ENCODE measurements at places on chromosomes 1 and 21.

GRCh38 chr1:2433196-2433595 is 20.8 kb upstream of the PEX10 start:
- H3K4me3 ChIP-seq = no peak overlapping the region
- no peaks in the 10 kb centered on the region for H3K4me1 ChIP-seq
- no peaks in the 10 kb centered on the region for H3K36me3 ChIP-seq
- no peak for DNase-seq
- H3K27ac ChIP-seq = no peak overlapping the region

- no peak overlapping the region for H3K4me3 ChIP-seq
- H3K27me3 ChIP-seq = no peaks in the 10 kb centered on the region
- DNase-seq = no peak
- no peaks in the 10 kb centered on the region for H3K36me3 ChIP-seq
Measured at GRCh38 chr1:245996811-245997210, 510.3 kb downstream of the SMYD3 start.

- peak overlapping the region; percentile 93 for H3K27ac ChIP-seq
- peaks cover 40% of the 10 kb centered on the region for H3K4me1 ChIP-seq
- DNase-seq = no peak
- no peaks in the 10 kb centered on the region for H3K36me3 ChIP-seq
- H3K27me3 ChIP-seq = no peaks in the 10 kb centered on the region
Measured at GRCh38 chr1:16348414-16349182, 3.7 kb downstream of the FBXO42 start.

DNA sequence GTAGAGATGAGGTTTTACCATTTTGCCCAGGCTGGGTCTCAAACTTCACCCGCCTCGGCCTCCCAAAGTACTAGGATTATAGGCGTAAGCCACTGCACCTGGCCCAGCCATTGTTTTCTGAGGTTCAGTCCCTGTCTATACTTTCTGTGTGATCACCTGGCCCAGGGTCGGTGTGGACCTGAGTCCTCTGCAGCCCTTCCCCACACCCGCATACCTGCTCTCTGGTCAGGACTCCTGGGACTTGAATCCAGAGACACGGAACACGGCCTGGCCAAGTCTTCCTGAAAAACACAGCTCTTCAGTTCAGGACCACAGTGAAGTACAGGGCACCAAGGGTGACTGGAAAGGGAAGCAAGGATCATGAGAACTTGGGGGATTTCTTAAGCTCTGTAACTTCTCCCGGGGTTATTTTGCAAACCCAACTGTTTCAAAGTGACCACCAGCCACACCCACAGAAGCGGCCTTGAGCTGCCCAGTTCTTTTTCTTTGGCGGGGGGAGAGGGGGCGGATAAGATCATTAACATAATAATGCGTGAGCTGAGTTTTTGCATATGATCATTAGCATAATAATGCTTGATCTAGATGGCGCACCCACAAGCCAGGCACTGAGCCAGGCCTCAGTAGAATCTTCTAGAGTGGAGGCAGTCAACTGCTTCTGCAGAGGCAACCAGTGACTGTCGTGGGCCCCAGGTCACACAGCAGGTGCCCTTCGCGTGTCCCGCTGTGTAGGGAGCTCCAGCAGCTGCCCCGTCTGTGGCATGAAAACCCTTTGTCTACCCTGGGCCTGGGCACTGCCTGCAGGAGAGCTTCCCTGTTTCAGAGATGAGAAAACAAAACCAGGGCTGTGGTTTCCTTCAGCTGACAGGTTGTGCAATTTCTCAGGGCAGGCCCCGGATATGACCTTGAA is 1.7 kb upstream of the NADK start:
- peak overlapping the region; percentile 54 for H3K4me3 ChIP-seq
- no peaks in the 10 kb centered on the region for H3K27me3 ChIP-seq
- H3K4me1 ChIP-seq = peaks cover 58% of the 10 kb centered on the region
- peaks cover 2% of the 10 kb centered on the region for H3K36me3 ChIP-seq

- H3K4me3 ChIP-seq = no peak overlapping the region
- H3K4me1 ChIP-seq = no peaks in the 10 kb centered on the region
- H3K27ac ChIP-seq = no peak overlapping the region
- H3K27me3 ChIP-seq = peaks cover 19% of the 10 kb centered on the region
- H3K36me3 ChIP-seq = no peaks in the 10 kb centered on the region
- no peak for DNase-seq
Measured at GRCh38 chr1:37323486-37324377, 150.6 kb upstream of the ZC3H12A start.

DNA sequence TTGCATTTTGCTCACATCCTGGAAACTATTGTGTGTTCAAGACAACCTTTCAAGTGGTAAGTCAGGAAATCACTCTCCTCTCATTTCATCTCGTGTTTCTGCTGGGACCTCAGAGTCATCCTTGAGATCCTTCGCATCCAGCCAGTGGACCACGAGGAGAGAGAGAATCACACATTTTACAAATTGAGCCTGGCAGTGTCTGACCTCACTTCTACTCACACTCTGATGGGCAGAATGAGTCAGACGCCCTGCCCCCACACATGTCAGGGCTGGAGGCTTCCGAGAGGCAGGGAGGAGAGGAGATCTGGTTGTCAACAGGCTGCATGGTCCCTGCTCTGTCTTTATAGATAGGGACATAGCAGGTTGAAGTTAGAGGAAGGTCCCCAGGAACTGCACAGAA is 509.7 kb downstream of the AJAP1 start:
- no peak for DNase-seq
- H3K36me3 ChIP-seq = no peaks in the 10 kb centered on the region
- H3K27ac ChIP-seq = no peak overlapping the region
- H3K4me1 ChIP-seq = no peaks in the 10 kb centered on the region

GRCh38 chr1:151187205-151187604 is 2.8 kb downstream of the VPS72 start:
- no peak overlapping the region for H3K27ac ChIP-seq
- H3K27me3 ChIP-seq = no peaks in the 10 kb centered on the region
- no peak overlapping the region for H3K4me3 ChIP-seq

DNA sequence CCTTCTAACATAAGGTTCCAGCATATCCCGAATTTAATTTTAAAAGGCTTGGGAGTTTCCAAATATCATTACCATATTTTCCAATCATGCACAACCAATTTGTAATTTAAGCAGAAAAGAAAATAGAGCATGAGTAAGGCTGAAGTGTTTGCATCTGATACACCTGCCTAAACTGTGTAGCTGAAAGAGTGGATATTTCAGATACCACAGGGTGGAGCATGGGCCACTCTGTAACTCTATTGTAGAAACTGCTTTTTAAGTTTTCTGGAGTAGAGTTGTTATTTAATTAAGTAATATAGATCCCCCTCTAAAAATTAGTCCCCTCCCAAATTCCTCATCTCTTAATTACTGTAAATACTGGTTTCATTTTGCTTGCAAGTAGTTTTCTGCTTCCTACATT is 199.8 kb downstream of the USP25 start:
- peaks cover 17% of the 10 kb centered on the region for H3K4me1 ChIP-seq
- H3K27ac ChIP-seq = no peak overlapping the region
- peaks cover 2% of the 10 kb centered on the region for H3K36me3 ChIP-seq
- no peak for DNase-seq

GRCh38 chr1:246139745-246140182 is 367.3 kb downstream of the SMYD3 start:
- H3K27ac ChIP-seq = peak overlapping the region; percentile 61
- DNase-seq = no peak
- H3K4me1 ChIP-seq = peaks cover 29% of the 10 kb centered on the region
- H3K27me3 ChIP-seq = no peaks in the 10 kb centered on the region

GRCh38 chr1:179107706-179108629 is 26.1 kb downstream of the TOR3A start:
- H3K27ac ChIP-seq = no peak overlapping the region
- no peak for DNase-seq
- peaks cover 13% of the 10 kb centered on the region for H3K4me1 ChIP-seq
- H3K4me3 ChIP-seq = no peak overlapping the region

- no peaks in the 10 kb centered on the region for H3K36me3 ChIP-seq
- no peaks in the 10 kb centered on the region for H3K27me3 ChIP-seq
- peaks cover 2% of the 10 kb centered on the region for H3K4me1 ChIP-seq
- no peak for DNase-seq
- H3K4me3 ChIP-seq = no peak overlapping the region
Measured at GRCh38 chr1:72119491-72119890, 162.8 kb downstream of the NEGR1 start.

- no peaks in the 10 kb centered on the region for H3K36me3 ChIP-seq
- H3K4me3 ChIP-seq = peak overlapping the region; percentile 77
- H3K27me3 ChIP-seq = no peaks in the 10 kb centered on the region
- peak overlapping the region; percentile 90 for H3K27ac ChIP-seq
- DNase-seq = no peak
Measured at GRCh38 chr1:61742620-61743430, 545 bp downstream of the PATJ start.

DNA sequence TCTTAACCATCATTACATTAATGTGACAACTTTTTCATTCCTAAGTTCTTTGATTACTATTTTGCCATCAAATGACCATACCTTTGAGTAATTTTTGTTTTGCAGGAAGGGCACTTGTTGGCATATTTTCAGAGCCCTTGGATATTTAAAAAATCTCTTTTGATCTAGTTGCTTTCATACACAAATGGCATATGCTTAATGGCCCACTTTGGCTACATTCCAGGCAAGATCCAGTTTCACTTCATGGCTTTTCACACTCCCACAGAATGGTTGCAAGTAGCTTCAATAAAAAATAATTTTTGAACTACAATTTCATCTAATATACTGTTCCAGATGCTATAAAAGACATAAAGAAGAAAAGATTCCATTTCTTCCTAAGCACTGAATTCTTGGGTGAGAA is 18.1 kb downstream of the ADAM30 start:
- DNase-seq = no peak
- H3K4me1 ChIP-seq = peaks cover 11% of the 10 kb centered on the region
- H3K4me3 ChIP-seq = no peak overlapping the region
- no peaks in the 10 kb centered on the region for H3K36me3 ChIP-seq

GRCh38 chr21:28771790-28772501 is 220.7 kb downstream of the LTN1 start:
- H3K4me1 ChIP-seq = peaks cover 42% of the 10 kb centered on the region
- no peaks in the 10 kb centered on the region for H3K27me3 ChIP-seq
- no peaks in the 10 kb centered on the region for H3K36me3 ChIP-seq
- H3K4me3 ChIP-seq = peak overlapping the region; percentile 37

- H3K27me3 ChIP-seq = no peaks in the 10 kb centered on the region
- H3K36me3 ChIP-seq = no peaks in the 10 kb centered on the region
- peak overlapping the region; percentile 87 for H3K27ac ChIP-seq
- H3K4me3 ChIP-seq = peak overlapping the region; percentile 77
- no peak for DNase-seq
- H3K4me1 ChIP-seq = peaks cover 43% of the 10 kb centered on the region
Measured at GRCh38 chr1:149848340-149849110, 50.8 kb upstream of the BOLA1 start.

DNA sequence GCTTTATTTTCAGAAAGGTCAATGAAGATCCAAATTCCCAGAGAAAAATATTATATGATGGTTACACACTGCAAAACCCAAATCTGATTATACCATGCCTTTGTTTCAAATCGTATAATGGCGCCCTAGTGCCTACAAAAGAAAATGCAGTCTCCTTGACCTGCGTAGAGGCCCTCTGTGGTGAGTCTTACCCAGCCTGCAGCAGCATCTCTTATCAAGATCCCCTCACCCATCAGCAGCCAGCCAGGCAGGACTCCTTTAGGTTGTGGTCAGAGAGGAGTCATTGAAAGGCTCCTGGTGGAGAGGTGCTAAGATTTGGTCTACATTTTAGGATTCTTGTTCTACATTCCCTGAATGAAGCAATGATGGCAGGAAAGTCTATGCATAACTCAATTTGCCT is 23.7 kb upstream of the DAB1 start:
- H3K27me3 ChIP-seq = peaks cover 21% of the 10 kb centered on the region
- no peak for DNase-seq
- H3K4me3 ChIP-seq = no peak overlapping the region
- H3K4me1 ChIP-seq = no peaks in the 10 kb centered on the region

DNA sequence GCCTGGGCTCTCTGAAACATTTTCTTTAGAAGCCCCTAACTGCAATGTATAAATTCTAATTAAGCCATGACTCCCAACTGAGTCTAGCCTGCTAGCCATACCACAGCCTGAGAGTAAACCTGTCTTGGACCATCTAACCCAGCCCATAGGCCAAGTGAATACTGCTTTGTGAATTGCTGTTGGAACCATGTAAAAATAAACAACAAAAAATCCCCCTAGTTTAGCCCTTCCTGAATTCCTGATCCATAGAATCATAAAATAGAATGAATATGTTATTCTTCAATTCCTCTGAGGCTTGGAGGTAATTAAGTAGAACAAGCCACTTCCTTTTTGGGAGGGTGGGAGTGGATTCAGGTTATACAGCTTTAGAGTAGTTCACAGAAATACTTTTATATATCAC is 1496.4 kb downstream of the MRPL39 start:
- no peak for DNase-seq
- no peaks in the 10 kb centered on the region for H3K27me3 ChIP-seq
- H3K4me1 ChIP-seq = no peaks in the 10 kb centered on the region
- no peak overlapping the region for H3K27ac ChIP-seq
- H3K4me3 ChIP-seq = no peak overlapping the region
- H3K36me3 ChIP-seq = no peaks in the 10 kb centered on the region

DNA sequence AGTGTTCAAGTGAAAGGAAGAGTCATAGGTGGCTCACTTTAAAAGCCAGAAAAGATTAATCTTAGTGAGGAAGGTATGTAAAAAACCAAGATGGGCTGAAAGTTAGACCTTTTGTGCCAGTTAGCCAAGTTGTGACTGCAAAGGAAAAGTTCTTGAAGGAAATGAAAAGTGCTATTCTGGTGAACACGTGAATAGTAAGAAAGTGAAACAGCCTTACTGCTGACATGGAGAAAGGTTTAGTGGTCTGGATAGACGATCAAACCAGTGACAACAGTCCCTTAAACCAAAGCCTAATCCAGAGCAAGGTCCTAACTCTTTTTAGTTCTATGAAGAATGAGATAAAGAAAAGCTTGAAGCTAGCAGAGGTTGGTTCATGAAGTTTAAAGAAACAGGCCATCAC is 106.4 kb downstream of the CTH start:
- H3K4me3 ChIP-seq = no peak overlapping the region
- no peaks in the 10 kb centered on the region for H3K36me3 ChIP-seq
- no peaks in the 10 kb centered on the region for H3K4me1 ChIP-seq
- peaks cover 20% of the 10 kb centered on the region for H3K27me3 ChIP-seq

GRCh38 chr1:166905136-166905535 is 29.1 kb upstream of the TADA1 start:
- H3K4me3 ChIP-seq = no peak overlapping the region
- DNase-seq = no peak
- H3K4me1 ChIP-seq = peaks cover 52% of the 10 kb centered on the region
- H3K36me3 ChIP-seq = no peaks in the 10 kb centered on the region
- peak overlapping the region; percentile 91 for H3K27ac ChIP-seq

- peaks cover 12% of the 10 kb centered on the region for H3K36me3 ChIP-seq
- H3K4me1 ChIP-seq = peaks cover 71% of the 10 kb centered on the region
- DNase-seq = no peak
- no peaks in the 10 kb centered on the region for H3K27me3 ChIP-seq
- peak overlapping the region; percentile 63 for H3K27ac ChIP-seq
Measured at GRCh38 chr1:218394416-218394815, 49.3 kb downstream of the TGFB2 start.

GRCh38 chr1:158087320-158087927 is 93.3 kb upstream of the CD1D start:
- no peak for DNase-seq
- H3K27me3 ChIP-seq = no peaks in the 10 kb centered on the region
- H3K4me3 ChIP-seq = no peak overlapping the region
- H3K36me3 ChIP-seq = peaks cover 46% of the 10 kb centered on the region
